Peyer's patch (tissue), 4 donors: ENCODE measurements at places on chromosomes 1 and 21.
A peak's percentile ranks its signal among the peaks of the same experiment; 100 is the strongest.

DNA sequence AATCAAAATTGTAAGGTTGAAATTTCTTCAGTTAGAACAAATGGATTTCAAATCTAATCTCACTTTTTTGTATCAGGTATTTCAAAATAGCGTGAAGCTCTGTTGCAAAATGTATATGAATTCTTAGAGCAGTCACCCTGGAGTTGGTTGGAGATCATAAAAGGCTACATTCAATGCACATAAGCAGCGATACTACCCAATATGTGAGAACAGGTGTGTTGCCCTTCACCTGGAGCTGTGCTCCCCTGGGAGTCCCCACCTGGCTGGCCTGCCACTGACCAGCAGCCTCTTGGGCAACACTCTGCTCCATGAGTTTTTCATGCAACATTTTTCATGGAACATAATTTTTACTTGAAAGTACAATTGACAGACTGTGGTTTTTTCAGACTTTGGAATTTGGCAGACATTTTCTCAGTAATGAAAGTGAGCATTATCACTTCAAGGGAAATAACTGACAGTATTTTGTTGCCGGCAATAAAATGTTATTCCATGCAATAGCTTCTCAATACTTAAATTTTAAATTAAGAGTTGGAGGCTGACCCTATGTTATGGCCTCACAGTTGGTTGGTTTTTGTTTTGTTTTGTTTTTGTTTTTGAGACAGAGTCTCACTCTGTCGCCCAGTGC is 95.1 kb downstream of the ST3GAL3 start:
- DNase-seq, result no peak

- no peak for DNase-seq
Observed at GRCh38 chr1:56452027-56453011, 127.0 kb downstream of the PLPP3 start.

DNA sequence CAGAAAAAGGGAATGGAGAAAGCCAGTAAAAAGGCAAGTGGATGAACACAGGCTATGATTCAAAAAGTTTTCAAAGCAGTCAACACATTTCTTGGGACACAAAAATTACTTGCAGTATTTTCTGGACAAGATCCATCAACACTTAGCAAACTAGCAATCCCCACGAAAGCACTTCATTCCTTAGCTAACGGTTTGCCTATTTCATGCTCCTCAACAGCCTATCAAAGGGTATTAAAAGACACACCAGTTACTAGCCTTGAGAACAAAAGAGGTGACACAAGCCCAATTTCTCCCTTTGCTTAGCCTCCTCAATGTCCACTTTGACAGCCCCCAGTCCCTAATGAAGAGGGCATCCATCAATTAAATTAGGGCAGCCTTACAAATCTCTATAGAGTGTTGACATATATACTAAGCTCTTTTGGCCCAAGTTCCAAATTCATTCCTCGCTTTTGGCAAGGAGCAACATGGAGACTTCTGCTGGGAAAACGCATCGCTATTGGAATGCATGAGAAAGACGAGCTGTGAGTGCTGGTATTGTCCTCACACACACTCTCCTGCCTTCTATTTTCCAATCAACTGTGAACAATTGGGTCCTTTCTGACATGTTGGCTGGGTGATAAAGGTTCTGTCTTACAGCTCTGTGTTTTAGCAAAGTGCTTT is 180.0 kb downstream of the TNR start:
- DNase-seq, result no peak

GRCh38 chr1:16063226-16063829 is 10.1 kb downstream of the FAM131C start:
- no peak for DNase-seq

DNA sequence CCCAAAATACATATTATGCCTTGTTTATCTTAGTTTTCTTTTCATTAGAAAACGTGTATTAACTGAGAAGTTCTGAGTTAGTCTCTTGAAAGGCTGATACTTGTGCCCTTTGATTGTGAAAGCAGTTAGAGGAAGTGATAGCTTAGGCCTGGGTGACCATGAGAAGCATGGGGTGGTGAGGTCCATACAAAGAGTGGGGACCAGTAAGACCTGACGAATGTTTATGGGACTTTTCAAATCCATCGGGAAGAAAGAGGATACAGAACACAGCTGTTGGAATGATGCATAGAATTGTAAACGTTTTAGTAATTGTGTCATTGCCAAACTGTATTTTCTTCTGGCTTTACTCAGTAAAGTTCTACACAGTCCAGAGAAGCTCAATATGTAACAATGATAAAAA is 259.8 kb downstream of the LMO4 start:
- no peak for DNase-seq

DNA sequence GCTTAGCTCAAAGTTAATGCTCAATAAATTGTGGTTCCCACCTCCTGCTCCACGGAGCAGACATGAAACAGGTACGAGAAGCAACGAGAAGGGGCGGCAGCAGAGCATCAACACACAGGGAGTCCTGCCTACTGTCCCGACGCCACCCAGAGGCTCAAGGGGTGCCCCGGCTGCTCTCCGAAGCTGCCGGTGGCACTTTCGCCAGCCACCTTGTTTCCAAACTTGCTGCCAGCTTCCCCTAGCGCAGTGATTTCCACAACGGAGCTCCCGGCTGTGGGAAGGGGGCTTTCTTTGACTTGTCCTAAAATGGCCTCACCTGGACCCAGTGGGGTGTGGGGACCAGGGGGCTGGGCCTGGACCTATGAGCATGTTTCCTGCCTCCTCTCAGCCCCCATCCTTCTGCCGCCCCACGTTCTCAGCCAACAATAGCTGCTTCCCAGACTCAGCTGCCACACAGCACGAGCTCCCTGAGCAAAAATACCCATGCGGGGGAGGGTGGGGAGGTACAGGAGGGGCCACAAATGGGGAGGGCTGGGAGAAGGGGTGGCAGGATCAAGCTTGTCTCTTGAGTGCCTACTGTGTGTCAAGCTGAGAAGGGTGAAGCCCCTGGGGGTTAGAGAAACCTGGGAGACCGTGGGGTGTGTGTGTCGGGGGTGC is 35.6 kb upstream of the ECE1 start:
- DNase-seq, result no peak

GRCh38 chr1:118100686-118101514 is 84.1 kb downstream of the SPAG17 start:
- no peak for DNase-seq

DNA sequence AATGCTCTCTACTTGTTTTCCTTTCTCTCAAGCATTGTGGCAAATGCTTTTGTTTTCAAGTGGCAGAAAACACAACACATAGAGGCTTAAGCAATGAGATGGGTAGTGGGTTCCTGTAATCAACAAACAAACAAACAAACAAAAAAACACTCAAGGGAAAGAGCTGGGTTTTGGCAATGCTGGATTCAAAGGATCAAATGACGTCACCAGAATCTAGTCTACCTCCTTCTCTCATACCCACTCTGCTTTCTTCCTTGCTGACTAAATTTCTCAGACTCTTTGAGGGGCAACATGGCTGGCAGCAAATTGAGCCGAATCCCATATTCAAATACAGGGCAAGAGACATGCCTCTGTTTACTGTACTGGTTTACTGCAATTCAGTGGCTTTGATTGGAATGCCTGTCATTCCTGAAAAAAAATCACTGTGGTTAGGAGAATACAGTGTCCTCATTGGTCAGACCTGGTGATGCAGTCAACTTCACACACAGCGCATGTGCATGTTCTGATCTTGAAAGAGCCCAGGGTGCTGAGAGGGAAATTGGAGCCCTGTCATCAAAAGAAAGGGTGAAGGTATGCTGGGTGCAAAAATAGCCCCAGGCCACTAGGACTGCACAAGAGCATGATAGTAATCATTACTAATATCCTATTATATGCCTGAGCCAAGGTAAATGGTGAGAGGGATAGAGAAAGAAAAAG is 356.2 kb downstream of the KCTD3 start:
- no peak for DNase-seq

GRCh38 chr1:9413071-9413876 is 120.6 kb downstream of the SPSB1 start:
- no peak for DNase-seq

- DNase-seq, result no peak
Observed at GRCh38 chr21:25456672-25457071, 150.6 kb downstream of the MRPL39 start.

- no peak for DNase-seq
Observed at GRCh38 chr1:204336421-204337035, 23.2 kb downstream of the PLEKHA6 start.

- DNase-seq, result no peak
Observed at GRCh38 chr1:97640677-97641076, 280.2 kb downstream of the DPYD start.

GRCh38 chr1:69976896-69977295 is 228.5 kb downstream of the LRRC40 start:
- no peak for DNase-seq

DNA sequence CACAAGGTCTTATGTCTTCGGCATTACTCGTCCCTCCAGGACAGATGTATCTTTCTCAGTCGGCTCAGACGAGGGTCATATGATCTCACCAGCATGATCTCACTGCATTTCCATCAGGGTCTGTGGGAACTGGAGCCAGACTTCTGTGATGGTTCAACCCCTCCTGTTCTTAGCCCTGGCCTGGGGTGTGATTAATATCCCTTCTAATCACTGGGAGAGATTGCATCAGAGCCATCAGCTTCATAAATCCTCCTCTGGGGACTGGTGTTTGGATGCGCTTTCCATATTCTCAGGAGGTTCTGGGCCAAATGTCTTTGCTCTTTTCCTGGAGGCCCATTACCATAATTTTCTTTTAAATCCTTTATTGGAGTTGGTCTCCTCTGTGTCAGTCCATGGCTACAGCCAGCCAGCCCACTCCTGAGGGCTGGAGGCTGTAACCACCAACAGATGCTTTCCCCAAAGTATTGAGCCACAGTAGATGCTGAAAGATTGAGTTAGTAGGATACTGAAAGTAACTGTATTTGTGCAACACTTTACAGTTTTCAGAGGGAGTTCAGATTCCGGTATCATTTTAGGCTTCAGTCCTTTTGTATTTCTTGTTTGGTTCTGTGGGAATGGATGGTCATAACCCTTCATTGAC is 20.0 kb downstream of the CACNA1E start:
- DNase-seq, result no peak

- DNase-seq, result no peak
Observed at GRCh38 chr1:234093741-234094140, 189.3 kb downstream of the SLC35F3 start.

DNA sequence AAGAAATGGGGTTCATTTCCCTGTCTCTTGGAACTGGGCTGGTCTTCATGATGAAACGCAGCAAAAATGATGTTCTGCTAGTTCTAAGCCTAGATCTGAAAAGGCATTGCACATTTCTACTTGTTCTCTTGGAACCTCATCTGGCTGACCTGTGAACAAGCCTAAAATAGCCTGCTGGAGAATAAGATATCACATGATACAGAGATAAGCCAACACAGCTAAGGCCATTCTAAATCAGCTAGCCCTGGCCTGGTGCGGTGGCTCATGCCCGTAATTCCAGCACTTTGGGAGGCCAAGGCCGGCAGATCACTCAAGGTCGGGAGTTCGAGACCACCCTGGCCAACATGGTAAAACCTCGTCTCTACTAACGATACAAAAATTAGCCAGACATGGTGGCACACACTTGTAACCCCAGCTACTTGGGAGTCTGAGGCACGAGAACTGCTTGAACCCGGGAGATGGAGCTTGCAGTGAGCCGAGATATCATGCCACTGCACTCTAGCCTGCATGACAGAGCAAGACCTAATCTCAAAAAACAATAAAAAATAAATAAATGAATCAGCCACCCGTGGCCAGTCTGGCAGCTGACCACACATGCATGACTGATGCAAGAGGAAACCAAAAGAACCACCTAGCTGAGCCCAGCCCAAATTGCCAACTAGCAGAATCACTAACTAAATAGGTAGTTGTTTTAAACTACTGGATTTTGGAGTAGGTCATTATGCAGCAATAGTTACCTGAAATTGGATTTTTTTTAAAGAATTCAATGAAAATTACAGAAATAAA is 18.0 kb downstream of the CD244 start:
- no peak for DNase-seq

- no peak for DNase-seq
Observed at GRCh38 chr1:156608981-156609380, 7.7 kb upstream of the GPATCH4 start.

DNA sequence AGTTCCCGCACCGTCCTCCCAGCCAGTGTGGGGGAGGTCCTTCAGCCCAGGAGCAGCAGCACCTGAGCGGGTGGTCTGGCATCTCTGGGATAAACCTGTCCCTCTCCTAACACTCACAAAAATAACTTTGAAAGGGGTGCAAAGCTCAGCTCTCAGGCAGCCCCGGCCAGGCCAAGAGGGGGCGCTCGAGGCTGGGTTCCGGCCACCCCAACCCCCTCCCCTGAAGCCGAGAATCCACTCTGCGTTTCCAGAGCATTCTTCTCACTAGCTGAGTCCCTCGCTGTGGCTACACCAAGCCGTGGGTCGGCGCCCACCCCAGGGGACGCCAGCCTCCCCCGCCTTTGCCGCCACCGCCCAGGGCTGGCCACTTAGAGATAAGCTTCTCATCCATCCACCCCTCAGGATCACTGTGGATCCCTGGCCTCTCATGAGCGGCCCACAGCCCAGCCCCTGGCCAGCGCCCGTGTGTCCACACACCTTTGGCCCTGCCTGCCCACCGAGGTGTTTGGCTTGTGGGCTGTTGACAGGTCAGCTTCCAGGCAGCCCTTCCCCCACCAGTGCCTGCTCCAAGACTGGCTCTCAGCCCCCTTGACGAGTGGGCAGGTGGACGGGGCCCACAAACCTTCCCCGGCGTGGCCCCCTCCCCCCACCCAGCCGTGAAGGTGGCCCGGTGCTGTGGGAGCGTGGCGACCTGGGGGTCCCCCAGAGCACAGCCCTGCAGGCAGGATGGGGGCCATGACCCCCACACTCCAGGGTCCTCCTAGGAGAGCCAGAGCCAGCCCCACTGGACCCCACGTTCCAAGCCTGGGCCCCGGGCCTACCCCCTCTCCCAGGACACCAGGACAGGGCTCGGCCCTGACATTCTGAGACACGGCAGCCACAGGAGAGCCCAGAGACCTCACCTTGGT is 1.9 kb downstream of the FTCD start:
- DNase-seq, result no peak

GRCh38 chr1:114108751-114109255 is 44.9 kb downstream of the SYT6 start:
- no peak for DNase-seq

- DNase-seq, result no peak
Observed at GRCh38 chr1:180898441-180899219, 14.1 kb upstream of the KIAA1614 start.

DNA sequence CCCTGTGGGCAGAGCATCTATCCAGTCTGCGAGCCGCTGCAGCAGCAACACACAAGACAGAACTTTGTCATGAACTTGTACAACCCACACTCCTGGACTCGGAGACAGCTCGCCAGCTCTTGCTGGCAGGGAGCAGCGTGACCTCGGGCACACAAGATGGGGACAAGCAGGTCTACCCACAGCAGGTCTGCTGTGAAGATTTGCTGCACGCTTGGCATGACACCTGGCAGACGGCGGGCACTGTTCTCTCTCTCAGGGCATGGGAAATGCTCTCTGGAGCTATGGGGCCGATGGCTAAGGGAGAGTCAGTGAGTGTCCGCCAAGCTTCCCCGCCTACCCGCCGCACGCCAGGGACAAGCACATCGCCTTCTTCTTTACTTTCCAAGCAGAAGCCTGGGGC is 90.0 kb downstream of the STUM start:
- DNase-seq, result no peak

GRCh38 chr1:3323021-3323795 is 131.3 kb upstream of the ARHGEF16 start:
- peak; percentile 63 for DNase-seq

- no peak for DNase-seq
Observed at GRCh38 chr21:45846373-45847160, 135.0 kb upstream of the COL6A1 start.
